Dermis microvascular lymphatic vessel endothelial cell (primary cell): ENCODE measurements at places on chromosomes 1 and 21. TPM values are rescaled to one million over a fixed set of nuclear protein-coding genes. Genes with fewer than 3 reads are reported as not detected.

DNA sequence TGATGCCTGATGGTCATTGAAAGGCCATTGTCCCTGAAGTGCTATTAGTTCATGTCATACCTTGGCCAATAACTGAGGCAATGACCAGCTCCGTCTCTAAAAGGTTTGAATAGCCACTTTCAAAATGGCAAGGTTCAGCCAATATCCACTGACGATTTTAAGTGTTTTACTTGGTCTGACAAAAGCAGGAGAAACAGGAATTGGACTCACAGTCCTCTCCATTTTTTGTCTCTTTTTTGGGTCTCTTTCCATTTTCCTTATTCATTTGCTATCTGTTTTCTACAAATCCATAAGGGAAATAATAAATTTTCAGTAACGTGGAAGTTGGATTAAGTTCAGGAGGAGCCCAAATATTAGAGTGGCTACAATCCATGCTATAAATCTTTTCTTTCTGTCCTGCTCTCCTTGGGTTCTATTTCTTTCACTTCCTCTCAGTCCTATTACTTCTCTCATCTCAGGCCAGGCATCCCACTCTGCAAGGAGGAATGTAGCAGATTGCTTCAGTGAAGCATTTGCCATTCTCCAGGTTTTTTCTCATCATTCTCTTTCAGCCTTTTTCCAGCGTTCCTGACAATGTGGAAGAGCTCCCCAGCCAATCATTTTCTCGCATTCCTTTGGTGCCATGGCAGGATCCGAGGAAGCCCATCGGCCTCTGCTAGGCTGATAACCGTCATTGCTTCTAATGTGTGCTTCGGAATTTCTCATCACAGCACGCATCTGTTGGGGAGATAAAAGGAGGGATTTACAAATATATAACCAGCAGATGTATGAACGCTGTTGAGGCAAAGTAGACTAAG, 414.5 kb downstream of the ADGRL2 start:
- no peak for DNase-seq

Gene SHISAL2A
- not detected in 2 replicates for total RNA-seq

DNA sequence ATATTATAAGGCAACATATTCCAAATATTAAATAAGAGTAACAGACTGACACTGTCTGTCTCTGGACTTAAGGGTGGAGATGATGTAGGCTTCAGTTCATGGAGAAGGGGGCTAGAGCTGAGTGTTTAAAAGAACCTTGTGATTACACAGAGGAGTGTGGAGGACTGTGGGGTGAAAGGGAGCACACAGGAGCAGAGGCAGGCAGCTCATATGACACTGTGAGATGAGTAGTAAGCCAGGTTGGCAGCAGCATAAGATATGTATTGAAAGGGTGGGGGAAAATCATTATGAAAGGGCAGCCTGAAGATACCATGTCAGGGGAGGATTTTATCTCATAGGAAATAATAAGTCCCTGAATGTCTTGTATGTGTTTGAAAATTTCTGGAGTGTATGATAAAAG, 104.5 kb downstream of the AK5 start:
- DNase-seq = no peak

Gene FBLIM1
- 136 and 174 TPM in 2 replicates for total RNA-seq

DNA sequence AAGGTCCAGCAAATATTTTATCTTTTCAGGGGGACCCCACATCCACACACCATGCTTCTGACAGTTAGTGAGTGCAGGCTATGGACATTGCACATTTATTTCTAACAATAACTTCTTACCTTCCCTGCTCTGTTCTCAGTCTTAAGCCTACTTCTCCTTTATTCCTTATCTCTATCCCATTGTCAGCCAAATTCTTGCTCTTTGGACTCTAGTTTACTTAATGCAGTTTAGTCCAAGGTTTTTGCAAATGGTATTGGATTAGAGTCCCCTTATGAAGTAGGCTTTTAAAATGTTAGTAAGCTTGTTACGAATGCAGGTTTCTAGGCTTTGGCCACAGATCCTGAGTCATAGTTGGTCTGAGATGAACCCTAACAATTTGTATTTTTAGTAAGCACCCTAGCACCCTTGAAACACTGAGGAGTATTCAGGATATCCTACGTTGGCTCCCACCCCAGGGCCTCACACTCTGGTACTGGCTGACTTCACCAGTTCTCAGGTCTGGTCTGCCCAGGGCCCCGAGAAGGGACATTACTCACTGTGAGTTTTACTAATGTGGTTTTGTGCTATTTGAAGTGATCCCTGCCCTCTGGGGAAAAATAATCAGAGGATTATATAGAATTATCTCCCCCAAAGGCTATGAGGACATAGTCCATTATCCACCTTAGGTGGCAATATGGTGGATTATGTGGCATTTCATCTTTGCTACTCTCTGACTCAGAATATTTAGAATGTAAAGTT, 239.5 kb downstream of the TGFB2 start:
- no peak for DNase-seq

DNA sequence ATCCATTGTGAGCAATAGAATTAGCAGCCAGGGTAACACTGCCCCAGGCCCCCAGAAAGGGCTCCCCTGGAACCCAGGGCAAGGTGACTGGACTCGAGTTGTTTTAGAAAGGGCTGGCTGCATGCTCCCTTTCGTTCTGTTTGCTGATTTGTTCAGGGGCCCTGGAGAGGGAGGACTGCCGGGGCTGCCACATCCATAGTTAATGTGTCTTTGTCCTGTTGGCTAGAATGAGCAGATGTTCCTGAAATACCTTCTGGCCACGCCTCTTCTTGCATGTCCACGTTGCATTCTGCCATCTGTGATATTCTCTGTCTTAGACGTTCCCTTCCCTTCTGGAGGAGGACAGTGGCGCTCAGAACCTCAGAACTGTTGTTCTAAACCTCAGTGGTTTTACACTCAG, 118.8 kb downstream of the AJAP1 start:
- DNase-seq = no peak

Gene SPRR2G
- total RNA-seq = not detected in 2 replicates

DNA sequence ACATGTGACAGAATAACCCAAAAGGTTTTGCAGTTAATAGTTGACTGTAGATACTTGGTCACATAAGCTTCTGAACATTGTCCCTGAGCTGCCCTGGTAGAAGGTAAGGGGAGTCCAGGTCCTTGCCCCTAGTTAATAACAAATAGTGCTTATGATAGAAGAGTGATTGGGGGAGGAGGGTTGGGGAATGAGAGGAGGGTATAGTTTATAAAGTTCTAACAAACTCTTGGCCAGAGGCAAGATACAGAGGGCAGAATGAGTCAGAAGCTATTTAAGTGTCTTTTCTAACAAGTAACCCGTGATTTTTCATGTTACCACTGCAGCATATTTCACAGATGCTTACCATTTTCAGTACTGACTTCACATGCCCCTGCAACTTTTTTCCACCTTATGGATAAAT, 26.7 kb upstream of the MYOCOS start:
- DNase-seq = no peak

DNA sequence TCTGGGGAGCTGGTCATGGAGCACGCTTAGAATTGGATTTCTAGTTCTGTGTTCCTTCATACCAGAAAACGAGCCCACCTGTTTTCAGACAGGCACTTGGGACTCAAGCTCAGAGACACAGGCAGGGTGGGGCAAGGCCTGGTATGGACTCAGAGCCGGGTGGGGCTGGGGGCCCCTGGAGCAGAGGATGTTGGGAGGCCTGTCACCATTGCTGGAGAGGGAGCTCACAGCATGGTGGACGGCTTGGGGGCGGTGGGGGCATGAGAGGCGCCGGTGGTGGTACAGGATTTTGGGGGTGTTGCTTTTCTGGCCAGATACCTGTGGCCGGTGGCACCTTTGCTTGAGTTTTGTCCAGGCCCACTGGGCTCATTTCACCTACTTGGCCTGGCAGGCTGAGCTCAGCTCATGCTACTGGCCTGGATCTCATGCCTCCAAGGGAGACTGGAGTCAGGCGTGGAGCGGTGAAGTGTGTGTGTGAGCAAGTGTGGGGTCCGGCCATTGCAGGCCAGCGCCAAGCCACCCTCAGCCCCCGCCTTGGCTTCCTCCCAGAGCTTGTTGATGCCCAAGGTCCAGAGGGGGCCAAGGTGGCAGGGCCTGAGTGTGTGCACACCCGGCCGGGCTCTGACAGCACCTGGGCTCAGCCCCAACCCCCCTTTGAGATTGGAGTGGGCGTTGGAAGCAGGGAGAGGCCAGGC, 8.7 kb downstream of the SLX9 start:
- DNase-seq = no peak

- peak; percentile 54 for DNase-seq
Measured at GRCh38 chr1:67149179-67149770, 14.5 kb upstream of the C1orf141 start.

Gene EPS15
- total RNA-seq = 69.1 and 87.0 TPM in 2 replicates

DNA sequence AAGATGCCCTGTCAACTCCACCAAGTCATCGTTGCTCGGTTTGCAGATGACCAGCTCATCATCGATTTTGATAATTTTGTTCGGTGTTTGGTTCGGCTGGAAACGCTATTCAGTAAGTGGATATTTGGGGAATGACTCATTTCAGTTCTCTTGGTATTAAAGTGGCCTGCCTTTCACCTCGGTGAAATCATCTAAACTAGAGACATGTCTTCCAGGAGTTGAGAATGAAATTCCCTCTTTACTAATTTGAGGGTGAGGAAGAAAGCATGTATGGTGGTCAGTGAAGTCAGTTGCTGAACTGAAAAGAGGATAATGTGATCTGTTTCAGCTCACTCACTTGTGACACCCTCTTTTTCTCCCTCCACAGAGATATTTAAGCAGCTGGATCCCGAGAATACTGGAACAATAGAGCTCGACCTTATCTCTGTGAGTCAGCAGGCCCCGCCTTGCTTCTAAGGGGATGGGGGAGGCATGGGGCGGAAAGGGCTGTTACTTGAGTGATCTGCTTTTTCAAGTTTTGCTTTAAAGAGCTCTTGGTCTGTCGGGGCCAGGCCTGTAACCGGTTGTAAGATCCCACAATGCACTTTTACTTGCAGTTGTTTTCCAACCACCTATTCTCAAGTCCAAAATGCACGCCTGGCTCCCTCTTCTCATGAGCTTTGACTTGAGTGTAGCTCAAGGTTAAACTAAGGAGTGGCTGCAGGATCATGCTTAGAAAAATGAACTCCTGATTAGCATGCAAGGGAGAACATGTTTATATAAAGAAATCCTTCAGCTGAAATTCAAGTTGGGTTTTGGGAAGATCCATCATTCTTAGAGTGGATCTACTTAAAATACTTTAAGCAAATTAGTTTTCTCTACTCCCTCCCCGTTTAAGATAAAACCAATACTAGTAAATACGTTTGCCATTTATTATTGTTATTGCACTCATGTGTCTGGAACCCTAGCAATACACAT, 59.8 kb downstream of the CAPN2 start:
- DNase-seq = peak; percentile 94

GRCh38 chr1:239233626-239234025, 152.7 kb upstream of the CHRM3 start:
- no peak for DNase-seq

DNA sequence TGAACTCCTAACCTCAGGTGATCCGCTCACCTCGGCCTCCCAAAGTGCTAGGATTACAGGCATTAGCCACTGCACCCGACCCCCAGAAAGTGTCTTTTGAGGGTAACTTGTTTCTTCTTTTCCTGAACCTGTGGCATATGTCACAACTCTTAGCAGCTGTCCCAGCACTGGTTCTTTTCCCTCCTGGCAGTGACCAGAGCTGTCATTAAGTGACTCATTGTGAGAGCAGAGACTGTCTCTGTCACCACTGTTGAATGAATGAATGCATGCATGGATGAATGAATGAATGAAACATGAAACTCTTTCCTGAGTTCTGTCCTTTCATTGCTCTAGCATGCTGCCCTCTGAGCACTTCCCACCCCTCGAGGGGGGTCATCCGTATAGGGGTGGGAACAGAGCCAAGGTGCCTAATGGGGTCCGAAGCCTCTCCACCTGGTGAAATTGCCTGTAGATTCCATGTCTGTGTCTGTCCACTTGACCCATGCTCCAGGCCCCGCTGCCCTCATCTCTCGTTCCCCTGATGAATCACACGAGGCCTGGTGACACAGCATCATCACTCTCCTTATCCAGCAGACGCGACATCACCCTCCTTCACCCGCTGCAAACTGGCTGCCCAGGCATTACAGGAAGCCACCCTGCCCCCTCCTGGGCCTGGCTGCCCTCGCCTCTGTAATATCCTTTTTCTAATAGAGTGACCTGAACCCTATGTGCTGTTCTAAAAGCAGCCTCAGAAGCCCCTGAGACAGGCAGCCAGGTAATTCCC, 75.0 kb downstream of the IGSF21 start:
- no peak for DNase-seq

GRCh38 chr1:185862235-185862634, 128.0 kb downstream of the HMCN1 start:
- no peak for DNase-seq

GRCh38 chr1:214665606-214666110, 62.7 kb downstream of the CENPF start:
- no peak for DNase-seq

- no peak for DNase-seq
Measured at GRCh38 chr1:213104604-213105003, 53.6 kb downstream of the RPS6KC1 start.

DNA sequence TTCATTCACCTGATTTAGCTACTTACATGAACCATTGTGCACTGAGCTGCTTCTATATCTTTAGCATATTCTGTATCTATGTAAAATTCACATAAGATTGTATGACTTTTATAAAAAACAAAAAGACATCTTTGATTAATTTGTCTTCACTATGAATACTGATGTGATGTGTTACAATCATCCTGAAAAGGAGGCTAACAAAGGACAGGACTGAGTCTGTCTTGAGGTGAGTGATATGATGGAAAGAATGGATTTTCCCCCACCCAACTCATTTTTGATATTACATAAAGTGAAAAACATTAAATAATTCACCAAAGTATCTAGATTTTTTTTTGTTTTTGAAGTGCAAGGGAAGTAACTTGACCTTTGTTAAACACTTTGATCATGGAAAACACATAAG, 9.8 kb downstream of the PTPRC start:
- DNase-seq = no peak

Gene FBXO2
- total RNA-seq = 1.4 and 1.5 TPM in 2 replicates

DNA sequence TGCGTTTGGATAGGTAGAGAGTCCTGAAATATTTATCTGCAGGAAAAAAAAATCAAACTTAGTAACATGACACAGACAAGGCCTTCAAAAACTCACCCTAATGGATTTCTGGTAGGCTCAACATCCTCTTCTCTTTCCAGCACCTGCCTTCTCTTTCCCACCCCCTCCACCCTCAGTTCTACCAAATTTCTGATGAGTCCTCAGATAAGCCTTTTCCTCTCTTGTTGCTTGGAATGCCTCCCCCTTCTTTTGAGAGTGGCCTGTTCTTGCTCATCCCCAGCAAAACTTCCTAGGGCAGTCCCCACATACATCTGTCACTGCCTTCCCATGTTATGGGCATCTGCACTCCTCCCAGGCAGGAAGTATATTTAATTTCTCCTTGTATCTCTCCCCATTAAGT, 7.6 kb upstream of the LBR start:
- DNase-seq = no peak

DNA sequence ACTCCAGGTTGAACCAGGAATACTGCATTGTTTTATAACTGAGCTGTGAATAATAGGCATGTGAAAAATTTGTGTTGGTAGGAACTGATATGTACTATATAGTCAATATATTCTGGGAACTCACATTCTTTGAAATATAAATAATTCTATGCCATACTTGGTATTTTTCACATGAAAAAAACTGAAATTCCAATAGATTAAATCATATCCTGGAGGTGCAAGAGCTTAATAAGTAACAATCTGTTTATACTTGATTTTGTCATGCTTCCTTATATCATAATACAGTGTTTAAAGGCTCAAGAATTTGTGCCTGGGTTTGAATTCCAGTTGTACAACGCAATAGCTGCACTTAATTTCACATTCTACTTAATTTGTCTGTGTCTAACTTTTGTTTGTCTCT, 387.0 kb downstream of the USP25 start:
- DNase-seq = no peak

Gene LAMC2
- 12.6 and 39.9 TPM in 2 replicates for total RNA-seq
